ENCODE measurements at places on chromosomes 12 and 14. TPM values are rescaled to one million over a fixed set of nuclear protein-coding genes. Genes with fewer than 3 reads are reported as not detected.

KCNK13 gene
- total RNA-seq: 0.62 TPM

IRF2BPL gene
- 46.0 TPM for total RNA-seq

DNA sequence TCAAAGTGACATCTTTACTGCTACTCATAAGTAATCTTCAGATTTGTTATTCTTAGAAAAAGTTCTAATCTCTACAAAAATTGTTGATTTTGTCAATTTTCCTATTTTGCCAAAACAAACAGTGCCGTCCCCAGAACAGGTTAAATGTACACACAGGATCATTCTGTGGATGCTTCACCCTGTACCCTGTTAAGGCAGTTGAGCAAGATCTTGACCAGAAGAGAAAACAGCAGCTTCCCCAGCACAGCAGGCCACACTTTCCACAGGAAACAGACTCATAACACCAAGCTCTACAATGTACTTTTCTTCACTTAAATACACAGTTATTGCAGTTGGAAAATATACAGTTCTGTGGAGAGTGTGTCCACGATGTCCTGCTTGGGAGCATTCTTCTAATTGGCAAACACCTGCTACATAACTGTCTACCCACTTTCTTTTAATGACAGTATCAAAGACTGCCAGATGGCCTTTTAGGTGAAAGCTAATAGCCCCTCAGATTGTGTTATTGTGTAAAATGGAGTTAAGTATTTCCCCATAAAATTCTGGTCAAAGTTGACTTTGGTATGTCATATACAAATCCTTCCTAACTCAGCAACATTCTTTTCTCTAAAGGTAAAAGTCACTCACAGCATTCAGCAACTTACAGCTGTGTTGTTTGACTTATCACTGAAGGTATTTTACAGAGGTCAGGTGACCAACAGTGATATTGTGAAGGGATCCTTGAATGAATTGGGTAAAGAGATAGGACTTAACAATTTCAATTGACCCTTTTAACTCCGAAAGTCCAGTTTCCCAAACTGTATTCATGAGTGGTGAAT is 77.0 kb downstream of the SEC23A start:
- DNase-seq: no peak

DNA sequence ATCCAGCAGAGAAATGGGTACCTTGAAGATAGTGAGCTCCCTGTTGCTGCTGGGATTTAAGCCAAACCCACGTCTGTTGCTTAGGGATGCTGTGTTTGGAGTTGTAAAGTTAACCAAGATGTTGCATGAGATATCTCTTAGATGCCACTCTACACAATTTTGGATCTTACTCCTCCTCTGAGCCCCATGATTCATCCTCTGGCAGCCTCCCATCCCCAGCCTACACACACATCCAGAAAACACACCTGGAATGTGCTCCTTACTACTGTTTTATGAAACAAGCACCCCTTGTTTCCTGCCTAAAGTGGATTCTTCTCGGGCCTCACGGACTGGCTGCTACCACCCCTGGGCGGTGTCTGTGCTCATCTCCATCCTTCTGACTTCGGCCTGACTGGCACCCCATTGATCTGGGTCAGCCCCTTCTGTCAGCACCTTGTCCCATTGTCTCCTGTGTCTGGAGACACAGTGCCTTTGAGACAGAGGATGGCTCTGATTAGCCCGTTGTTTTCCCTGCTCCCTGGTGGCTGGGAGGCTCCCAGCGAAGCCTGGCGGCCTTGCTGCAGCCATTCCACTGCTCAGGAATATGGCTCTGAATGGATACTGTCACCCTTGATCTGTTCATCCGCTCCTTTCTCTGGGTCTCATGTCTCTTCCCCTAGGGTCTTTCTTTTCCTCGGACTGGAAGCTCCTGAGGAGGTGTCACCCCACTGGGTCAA is 24.3 kb downstream of the TSPAN9 start:
- no peak for DNase-seq

GRCh38 chr12:130041983-130042812 is 120.1 kb upstream of the FZD10 start:
- DNase-seq: peak; percentile 74

DNA sequence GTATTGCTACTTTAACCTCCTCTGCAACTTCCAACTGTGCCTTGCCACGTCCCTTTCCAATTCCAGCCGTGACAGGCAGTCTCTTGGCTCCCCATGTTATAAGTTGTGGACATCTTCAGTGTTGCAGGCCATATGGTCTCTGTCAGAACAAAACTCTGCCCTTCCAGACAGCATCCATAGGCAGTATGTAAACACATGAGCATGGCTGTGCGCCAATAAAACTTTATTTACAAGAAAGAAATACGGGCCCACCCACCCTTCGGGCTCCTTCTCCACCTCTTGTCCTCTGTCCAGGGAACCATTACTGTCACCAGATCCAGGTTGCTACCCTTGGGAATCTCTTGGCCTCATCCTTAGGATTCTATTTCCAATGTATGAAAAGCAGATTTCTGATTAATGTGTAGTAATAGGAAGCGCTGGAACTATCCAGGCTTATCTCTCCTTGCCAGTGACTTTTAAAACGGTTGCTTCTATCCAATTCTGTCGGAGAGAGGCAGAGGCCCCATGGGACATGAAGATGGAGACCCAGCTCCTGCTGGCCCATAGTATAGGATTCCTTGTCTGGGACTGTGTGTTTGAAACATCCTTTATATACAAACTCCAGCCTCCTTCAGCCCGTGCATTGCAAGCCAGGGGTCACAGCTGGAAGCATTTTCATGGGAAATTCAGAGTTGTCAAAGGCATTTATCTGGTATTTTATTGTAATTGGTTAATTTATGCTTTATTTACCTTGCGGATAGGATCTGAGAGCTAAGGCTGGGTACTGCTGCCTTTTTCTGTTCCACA is 114.4 kb downstream of the ZNF664 start:
- DNase-seq: no peak

DNA sequence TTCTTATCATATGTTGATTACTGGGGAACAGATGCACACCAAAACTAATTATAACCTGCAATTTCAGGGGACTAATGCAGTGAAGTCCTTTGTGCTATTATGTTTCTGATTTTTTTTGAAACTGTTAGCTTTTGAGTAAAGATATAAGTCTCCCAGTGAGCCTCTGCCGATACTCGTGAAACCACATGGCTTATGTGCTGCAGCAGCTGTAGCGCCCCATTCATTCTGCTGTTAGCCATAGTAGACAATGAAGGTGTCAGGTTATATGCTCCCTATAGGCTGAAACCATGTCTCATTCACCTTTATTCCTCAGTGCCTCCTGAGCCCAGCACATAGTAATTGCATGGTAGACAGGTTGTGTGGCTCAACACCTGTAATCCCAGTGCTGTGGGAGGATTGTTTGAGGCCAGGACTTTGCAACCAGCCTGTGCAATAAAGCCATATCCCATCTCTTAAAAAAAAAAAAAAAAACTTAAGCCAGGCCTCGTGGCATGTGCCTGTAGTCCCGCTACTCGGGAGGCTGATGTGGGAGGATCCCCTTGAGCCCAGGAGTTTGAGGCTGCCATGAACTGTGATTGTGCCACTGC is 25.0 kb downstream of the GOLGA5 start:
- DNase-seq: no peak

PLBD1 gene
- total RNA-seq: 33.8 TPM

RASSF8 gene
- total RNA-seq: 37.8 TPM

EFS gene
- 3.7 TPM for total RNA-seq

- DNase-seq: no peak
These were observed 13.3 kb downstream of the LLPH start for GRCh38 chr12:66117242-66117641.

GRCh38 chr14:61561104-61561503 is 134.2 kb upstream of the HIF1A start:
- DNase-seq: no peak

DNA sequence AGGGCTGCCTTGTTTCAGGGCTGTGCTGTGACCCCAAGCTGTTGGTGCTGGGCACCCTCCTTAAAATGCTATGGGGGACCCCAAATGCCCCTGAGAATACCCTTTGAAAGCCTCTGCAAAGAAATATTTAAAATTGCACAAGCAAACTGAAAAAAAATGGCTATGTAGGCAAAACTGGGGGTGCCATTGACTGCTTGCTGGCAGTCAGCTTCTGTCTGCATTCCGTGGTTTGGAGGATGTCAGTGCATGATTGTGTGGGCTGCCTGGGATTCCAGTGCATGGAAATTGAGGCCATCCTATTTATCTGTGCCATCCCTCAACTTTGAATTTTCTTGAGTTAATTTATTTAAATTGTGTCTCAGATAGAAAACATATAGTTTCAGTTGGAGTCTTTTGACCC is 113.7 kb upstream of the RTL1 start:
- no peak for DNase-seq
